ENCODE measurements at places on chromosomes 3 and 15. TPM values are rescaled to one million over a fixed set of nuclear protein-coding genes. Genes with fewer than 3 reads are reported as not detected.

Gene FOXB1
- not detected for total RNA-seq

Gene PLSCR4
- 15.0 TPM for total RNA-seq

DNA sequence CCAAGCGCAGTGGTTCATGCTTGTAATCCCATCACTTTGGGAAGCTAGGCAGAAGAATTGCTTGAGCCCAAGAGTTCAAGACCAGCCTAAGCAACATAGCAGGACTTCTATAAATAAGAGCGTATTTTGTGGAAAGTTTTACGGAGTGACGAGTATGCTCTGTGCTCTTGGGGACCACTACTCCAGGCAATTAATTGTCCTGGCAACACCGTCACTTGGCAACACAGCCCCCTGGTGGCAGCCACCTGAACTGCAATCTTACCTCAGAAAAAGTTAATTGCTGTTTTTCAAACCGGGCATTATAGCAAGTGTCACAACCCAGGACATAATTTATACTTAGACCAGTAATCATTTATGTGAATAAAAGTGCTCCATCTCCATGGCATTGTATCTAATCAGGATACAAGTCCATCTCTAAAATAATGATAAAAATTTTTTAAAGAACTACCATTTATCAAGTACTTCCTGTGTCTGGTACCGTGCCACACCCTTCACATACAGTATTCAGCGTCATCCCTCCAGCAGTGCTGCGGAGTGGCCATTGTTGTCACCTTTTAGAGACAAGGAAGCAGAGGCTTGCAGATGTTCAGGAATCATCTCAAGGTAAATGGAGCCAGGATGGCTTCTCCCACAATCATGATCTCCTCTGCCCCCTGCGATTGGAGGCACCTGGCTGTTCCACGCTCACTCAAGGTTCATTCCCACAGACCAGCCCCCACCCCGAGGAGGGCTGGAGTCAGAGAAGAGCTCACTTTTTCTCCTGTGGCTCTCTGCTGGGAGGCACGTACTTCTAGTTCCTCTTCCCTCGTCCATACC is 34.5 kb downstream of the PLA2G4D start:
- peak; percentile 35 for DNase-seq

- DNase-seq: no peak
These were observed 52.3 kb downstream of the GLB1 start for GRCh38 chr3:33044676-33045075.

All from H4 (cell line).